ENCODE measurements at places on chromosomes 5 and 9.
A peak's percentile ranks its signal among the peaks of the same experiment; 100 is the strongest.

DNA sequence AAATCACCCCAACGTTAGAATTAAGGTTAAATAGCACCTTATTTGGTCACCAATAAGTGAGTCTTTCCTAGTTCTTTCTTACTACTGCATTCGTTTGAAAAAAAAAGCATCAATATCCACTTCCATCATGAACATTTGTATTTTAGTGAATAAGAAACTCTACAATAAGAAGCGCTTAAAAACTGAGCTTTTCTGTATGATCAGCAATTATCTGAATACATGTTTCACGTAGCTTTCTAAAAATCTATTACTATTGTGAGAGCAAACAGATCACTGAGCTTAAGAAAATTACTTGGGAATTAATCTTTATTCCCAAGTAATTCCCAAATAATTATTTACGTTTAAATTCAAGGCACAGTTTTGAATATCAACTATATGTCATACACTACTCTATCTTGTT, 32.5 kb downstream of the ZDHHC21 start:
- DNase-seq = no peak

DNA sequence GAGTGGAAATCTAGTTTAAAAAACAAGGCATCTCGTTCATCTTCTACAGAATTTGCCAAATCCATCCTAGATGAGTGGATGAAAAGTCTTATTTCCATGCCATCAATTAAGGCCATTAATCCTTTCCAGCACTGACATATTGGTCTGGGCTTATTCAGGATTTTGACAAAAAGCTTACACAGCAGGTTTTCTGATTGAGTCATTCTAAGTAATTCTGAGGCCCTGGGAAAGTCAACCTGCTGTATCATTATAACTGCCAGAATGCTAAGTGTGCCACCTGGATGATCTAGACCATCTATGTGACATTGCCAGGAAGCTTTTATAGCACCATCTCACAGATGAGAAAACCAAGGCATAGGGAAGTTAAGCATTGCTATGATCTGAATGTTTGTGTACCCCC, 132.1 kb upstream of the MAP3K1 start:
- DNase-seq = no peak

DNA sequence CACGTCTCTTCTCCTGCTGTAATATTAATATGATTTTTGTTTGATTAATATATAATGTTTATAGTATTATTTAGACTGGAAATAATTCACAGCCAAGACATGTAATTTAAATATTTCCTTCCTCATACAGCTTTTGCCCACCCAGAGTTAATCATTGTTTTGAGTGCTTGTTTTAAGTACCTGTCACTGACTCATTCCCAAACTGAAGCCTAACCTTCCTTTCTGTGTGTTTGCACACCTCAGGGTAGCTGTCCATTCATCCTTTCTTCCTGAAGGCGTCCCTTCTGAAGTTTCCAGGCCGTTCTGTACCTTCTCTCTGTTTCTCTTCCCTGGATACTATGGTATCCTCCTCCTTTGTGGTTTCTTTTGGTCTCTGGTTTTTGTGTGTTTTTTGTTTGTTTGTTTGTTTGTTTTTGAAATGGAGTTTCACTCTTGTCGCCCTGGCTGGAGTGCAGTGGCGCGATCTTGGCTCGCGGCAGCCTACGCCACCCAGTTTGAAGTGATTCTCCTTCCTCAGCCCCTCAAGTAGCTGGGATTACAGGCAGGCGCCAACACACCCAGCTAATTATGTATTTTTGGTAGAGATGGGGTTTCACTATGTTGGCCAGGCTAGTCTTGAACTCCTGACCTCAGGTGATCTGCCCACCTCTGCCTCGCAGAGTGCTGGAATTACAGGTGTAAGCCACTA, 312.4 kb downstream of the DOCK8 start:
- DNase-seq = no peak

- DNase-seq = no peak
Observed at GRCh38 chr5:162529886-162530285, 462.3 kb downstream of the GABRG2 start.

- DNase-seq = no peak
Observed at GRCh38 chr5:139125991-139126390, 72.2 kb downstream of the SIL1 start.

GRCh38 chr5:132414634-132415378, 45.3 kb downstream of the SLC22A5 start:
- no peak for DNase-seq

DNA sequence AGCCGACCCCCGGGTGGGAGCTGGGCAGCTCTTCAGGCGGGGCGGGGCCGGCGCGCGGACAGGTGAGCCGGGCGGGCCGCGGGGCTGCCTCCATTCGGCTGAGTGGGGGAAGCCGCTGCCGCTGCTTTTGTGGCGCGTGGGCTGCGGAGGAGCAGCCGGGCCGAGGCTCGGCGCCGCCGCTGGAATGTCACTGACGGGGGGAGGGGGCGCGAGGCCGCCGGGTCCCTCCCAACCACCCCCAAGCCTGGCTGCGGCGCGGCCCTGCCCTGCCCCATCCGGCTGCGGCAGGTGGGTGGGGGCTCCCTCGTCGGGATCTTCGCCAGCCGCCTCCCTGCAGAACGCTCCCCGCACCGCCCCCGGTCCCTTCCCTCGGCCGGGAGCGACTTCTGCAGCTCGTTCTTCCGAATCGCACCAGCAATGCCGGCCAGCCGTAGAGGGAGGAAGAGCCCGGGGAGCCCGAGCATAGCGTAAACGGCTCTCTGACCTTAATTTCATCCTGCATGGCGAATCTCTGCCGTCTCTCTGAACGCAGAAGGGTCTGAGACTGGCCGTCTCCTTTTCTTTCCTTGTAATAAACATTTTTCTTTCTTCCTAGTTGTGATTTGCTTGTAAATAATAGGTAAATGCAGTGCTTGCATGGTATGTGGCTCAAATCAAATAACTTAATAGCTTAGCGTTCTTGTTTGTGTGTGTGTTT, 505 bp downstream of the SPTAN1 start:
- DNase-seq = no peak

- DNase-seq = no peak
Observed at GRCh38 chr5:151388960-151389359, 41.6 kb upstream of the SLC36A2 start.

DNA sequence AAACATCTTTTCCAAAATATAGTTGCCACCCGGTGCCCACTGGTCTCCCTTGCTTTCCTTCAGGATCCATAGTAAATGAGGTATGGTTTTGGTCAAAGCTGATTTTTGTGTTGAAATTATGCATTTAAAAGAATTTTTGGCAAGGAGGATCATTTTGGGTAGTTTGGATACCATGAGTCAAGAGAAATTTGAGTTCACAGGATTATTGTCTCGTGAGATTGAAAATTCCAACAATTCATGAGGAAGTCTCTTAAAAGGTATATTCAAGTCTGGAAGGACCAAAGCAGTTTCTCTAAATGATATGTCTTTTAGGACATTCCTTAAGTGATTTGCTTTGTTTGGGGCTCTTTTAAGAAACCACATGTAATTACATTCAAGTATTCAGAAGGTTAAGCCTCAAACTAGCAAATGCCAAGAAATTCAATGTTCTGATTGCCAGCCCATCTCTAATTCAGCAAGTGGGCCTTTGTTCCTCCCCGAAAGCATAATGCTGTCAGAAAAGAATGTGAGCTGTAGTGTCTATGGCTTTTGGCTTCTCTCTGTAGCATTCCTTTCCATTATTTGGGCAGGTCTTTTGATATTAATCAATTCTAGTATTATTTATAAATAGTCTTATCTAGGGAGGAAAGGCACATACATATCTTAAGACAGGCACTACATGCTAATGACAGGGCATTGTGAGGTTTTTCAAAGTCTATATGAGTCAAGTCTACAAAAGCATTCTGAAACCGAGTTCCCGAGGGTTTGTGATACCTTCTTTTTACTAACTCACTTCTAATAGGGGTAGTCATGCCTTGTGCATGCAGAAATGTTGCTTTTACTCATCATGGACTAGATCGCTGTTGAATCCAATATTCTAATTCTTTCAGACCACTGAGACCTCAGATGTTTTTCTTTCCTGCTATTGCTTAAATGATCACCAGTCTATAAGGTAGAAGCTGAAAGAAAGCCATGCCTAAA, 453.9 kb downstream of the ENC1 start:
- no peak for DNase-seq

- DNase-seq = no peak
Observed at GRCh38 chr9:136192289-136193126, 12.4 kb downstream of the LHX3 start.

- DNase-seq = no peak
Observed at GRCh38 chr9:70352802-70353201, 61.7 kb downstream of the KLF9 start.

DNA sequence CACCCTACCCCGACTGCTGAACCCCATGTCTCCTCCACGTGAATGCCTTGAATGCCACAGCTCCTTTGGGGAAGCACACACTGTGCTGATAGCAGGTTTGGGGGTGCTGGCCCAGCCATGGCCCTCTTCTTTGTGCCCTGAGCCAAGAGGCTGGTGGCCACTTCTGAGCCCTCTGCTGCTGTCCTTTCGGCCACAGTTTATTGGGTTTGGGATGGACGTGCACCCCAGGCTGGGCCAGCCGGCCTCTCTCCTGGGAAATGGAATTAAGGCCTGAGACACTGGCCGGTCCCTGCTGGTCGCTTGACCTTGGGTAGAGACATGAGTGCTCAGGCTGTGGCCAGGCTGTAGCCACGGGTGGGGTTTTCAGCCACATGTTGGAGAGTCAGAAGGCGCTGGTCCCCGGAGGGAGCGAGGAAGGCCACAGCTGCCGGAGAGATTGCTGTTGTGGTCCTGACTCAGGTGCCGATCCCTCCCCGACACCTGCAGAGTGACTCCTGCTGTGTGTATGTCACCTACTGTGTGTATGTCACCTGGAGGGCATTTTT, 26.6 kb downstream of the FAM163B start:
- no peak for DNase-seq

GRCh38 chr9:89137542-89138462, 40.8 kb downstream of the SHC3 start:
- no peak for DNase-seq

DNA sequence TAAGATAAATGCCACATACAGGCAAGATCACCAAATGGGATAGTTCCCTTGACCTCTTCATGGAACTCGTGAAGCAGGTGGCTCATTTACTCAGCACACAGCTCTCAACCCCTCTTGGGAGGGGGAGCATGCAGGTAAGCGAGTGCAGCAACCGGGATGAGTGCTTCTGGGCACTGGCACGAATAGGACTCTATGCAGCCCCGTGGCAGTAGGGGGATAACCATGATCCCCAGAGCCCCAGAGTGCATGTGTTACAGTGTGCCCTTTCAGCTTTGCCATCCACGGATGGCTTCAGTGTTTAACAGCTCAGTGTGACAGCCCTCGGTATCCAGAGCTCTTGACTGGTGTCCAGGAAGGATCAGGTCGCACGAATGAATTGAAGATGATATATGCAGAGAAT, 1187.1 kb downstream of the CDH9 start:
- DNase-seq = no peak

- no peak for DNase-seq
Observed at GRCh38 chr5:158086856-158087255, 227.9 kb upstream of the CLINT1 start.

DNA sequence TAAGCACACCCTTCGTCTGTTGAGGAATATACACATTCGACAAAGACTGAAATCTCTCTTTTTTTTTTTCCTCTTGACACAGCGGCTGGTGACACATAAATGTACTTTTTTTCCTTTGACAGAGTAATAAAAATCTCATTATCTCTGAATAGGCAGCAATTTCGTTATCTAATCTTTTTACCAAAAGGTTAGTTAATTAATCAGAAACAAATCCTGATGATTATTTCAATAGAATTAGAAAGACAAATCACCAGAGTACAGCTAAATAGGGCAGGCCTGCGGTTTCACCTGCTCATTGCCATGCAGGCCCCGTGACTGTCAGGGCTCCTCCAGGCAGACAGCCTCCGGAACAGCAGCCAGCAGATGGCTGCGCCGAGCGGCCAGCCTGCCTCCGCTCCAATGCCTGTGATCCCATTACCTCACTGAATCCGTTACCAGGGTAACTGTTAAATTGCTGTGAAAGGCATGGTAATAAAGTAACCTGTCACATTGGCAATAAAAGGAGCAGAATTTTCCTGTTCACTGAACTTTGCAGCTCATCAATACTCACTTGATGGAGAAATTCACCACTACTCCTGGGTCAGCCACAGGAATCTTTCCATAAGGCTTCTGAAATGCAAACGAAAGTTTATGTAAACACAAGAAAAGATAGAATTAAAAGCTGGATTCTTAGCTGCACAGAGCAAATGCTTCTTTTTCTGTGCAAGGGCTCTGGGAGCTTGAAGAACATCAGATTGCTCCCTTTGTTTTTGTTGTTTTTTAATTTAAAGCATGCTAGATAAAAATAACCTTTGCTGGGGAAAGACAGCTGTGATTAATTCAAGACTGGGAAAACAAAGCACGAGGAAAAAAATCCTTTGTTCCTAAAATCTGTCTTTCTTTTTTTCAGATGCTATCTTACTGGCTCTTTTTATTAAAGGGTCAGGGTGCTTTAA, 666.4 kb upstream of the ZNF608 start:
- DNase-seq = no peak

- DNase-seq = no peak
Observed at GRCh38 chr9:100196215-100196614, 97.2 kb downstream of the INVS start.

- DNase-seq = no peak
Observed at GRCh38 chr5:152181461-152181860, 223.6 kb downstream of the NMUR2 start.

GRCh38 chr9:114287763-114288192, 35.1 kb upstream of the ORM1 start:
- DNase-seq = peak; percentile 41
